D341Med (cell line): ENCODE measurements at places on chromosomes 1 and 21.

DNA sequence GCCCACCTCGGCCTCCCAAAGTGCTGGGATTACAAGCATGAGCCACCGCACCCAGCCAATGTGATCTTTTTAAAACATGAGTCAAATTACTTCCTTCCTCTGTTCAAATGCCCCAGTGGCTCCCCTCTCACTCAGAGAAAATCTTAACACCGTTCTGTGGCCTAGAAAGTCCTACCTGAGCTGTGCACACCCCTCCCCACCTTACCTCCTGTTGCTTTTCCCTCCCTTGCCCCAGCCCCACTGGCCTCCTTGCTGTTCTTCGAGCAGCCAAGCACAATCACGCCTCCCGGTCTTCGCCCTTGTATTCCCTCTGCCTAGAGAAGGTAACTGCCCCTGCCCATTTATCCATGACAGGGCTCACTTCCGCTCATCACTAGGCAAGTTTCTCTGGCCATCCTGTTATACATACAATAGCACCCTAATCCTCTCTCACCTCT, 62.6 kb upstream of the RPL11 start:
- DNase-seq, result no peak

GRCh38 chr21:16496609-16497008, 766.8 kb downstream of the USP25 start:
- no peak for DNase-seq

DNA sequence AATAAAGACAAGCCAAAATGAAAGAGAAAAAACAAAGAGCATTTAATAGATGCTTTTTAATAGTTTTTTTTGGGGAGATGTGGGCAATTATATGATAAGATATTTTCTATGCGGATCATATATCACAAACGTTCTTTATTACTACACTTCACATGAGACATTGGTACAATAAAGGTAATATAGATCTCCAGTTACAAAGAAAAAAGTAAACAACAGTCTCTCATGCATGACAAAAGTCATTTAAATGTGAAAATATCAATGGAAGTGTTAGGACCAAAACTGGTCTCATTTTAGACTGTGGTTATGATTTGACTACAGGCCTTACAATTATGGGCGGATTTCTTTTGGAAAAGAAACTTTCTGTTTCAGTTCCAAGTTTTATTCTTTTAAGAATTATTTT, 687.0 kb downstream of the ADGRL2 start:
- DNase-seq, result no peak

DNA sequence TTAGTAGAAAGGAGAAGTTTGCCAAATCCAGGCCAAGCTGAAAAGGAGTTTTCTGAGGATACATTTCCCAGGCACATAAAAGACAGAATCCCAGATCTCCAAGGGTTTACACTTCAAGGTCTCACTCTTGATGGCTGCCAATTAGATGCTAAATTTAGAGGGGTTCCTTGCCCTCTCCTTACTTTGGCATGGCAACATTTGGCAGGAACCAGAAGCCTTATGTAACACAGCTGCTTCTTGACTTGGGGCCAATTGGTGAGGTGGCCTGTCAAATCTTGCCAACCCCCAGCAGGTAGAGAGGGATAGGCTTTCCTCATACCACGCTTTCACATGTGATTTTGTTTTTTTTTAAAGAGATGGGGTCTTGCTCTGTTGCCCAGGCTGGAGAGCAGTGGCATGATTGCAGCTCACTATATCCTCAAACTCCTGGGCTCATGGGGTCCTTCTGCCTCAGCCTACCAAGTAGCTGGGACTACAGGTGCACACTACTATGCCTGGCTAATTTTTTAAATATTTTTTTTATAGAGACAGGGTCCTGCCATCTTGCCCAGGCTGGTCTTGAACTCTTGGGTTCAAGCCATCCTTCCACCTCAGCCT, 25.2 kb upstream of the NKAIN1 start:
- DNase-seq, result no peak

DNA sequence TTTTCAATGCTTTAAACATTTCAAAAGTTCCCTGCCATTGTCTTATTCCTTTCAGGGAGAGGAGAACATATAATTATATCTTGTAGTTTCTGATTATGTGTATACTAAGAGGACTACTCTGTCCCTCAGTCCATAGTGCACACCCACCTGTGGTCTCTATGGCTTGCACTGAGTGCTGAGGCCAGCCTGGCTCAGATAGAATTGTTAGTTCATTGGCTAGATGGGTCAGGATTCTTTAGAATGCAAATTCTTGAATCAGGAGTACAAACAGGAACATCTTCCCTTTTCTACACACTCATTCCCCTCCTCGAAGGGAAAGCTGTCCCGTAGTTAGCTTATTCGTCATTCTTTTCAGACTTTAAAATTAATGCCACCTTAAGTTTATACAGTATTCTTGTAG, 8.2 kb downstream of the BACH1 start:
- no peak for DNase-seq

- DNase-seq, result no peak
These were observed 49.9 kb upstream of the TRABD2B start for GRCh38 chr1:48047116-48047515.

DNA sequence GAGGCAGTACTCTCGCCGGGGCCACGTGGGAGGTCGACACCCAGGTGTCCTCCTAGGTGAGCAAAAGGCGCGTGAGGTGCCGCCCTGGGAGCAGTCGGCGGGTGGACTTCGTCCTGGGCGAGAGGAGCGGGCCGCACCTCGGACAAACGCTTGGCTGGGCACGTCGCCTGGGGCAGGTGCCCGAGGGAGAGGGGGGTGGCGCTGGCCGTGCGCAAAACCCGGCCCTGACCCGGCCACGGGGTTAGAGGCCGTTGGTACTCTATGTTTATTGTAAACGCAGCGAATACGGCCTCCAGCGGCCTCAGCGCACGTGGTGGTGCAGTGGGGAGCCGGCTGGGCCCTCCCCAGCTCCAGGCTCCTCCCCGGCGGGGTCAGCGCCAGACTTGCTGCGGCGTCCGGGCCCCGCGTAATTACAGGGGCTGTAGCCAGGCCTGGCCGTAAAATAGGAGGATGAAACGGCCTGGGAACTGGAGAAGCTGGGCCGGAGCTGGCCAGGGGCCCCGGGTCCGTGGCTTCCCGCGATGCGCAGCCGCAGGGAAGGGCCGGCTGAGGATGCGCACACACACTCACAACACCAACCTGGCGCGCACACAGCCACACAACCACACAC, 1.6 kb upstream of the EFNA1 start:
- peak; percentile 39 for DNase-seq

- DNase-seq, result no peak
These were observed 295.2 kb downstream of the DISC1 start for GRCh38 chr1:231921646-231922345.

GRCh38 chr21:45941717-45942546, 39.6 kb upstream of the COL6A1 start:
- peak; percentile 25 for DNase-seq

DNA sequence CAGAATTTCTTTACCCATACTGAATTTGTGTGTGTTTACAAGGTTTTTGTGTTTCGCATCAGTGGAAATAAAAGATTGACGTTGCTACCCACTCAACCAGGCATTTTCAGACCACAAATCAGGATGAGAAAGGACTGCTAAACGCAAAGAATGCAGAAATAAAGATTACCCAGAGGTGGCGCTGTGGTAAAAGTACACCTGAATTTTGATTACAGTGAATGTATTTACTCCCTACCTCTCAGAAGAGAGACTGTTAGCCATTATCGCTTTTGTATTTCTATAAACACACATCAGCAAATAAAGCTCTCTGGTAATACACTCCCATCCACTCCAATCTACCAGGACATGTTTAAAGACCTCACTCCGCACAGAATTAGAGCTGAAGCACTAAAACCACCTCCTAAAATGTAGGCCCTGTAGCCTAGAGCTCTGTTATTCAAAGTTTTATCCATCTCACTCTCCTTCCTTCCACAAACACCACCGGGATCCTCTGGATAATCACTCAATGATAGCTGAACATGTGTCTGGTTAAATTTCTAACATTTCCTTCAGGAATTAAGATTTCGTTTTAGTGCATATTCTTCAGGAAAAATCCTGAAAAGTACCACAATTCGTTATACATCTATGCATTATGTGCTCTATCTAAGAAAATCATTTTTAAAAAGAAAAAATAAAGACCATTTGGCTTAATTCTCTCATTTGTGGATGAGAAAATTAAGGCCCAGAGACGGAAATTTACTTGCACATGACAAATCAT, 2.5 kb upstream of the LMO4 start:
- peak; percentile 33 for DNase-seq

- DNase-seq, result no peak
These were observed 305.2 kb upstream of the FMN2 start for GRCh38 chr1:239786464-239786863.

- DNase-seq, result no peak
These were observed 21.1 kb upstream of the CDK18 start for GRCh38 chr1:205483372-205483771.

GRCh38 chr1:202133001-202133400, 10.3 kb downstream of the GPR37L1 start:
- no peak for DNase-seq

DNA sequence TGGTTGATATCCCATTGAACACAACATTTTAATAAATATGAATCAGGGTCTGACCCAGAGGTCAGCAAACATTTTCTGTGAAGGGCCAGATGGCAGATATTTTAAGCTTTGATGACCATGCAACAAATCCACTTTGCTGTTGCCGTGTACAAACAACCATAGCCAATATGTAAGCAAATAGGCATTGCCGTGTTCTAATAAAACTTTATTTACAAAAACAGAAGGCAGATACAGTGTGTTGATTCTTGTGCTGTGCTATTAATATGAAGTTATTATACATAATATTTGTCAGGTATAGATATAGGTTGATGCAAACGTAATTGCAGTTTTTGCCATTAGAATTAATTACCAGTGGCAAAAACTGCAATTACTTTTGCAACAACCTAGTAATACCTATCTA, 8.8 kb upstream of the XCL1 start:
- DNase-seq, result no peak

- no peak for DNase-seq
These were observed 45.4 kb downstream of the PLEKHA6 start for GRCh38 chr1:204314171-204314892.

DNA sequence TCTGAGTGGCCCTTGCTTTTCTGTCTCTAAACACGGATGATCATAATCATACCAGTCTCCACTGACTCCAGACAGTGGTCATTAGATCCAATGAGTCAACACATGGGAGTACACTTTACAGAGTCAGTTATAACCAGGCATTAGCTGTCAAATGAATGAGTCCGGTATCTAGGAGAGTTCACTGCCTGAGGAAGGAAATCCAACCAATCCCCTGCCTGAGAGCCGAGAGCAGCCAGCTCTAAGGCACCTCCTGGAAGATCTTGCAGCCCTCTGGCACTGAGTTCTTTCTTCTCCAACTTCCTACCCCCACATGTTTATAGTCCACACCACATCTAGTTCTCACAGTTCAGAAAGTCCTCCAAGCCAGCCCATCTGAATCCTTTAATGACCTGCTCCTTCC, 29.4 kb upstream of the RBM15 start:
- DNase-seq, result no peak

DNA sequence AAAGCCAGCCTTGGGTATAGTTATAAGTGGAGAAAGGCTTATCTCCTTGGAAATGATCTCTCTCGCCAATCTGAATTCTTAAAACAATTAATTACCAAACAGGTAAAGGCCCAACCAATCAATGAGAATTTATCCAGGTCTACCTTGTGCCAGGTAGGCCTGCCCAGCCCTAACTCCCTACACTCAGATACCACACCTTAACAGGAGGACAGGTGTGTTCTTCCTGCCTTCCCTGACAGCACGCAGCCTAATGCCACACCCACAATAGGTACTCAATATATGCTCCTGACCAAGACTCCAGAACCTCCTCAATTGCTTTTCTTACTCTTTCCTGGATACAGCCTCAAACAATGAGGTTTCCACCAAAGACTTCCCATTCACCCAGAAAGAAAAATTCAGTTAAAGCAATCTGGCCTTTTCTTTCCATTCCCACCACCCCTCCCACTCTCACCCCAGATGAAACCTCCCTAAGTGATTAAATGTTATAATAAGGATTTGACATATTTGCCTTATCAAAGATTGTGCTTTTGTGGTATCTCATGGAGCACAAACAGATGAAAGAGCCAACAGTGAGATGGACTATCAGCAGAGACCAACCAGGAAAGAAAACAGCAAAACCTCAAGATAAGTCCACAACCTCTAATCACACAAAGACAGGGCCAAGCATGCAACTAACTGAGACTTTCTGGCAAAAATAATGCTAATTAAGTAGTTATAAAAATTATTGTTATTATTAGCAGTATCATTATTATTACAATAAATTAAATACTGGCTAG, 25.6 kb downstream of the TRABD2B start:
- DNase-seq, result no peak

GRCh38 chr1:210624722-210625121, 296.0 kb downstream of the HHAT start:
- DNase-seq, result no peak

DNA sequence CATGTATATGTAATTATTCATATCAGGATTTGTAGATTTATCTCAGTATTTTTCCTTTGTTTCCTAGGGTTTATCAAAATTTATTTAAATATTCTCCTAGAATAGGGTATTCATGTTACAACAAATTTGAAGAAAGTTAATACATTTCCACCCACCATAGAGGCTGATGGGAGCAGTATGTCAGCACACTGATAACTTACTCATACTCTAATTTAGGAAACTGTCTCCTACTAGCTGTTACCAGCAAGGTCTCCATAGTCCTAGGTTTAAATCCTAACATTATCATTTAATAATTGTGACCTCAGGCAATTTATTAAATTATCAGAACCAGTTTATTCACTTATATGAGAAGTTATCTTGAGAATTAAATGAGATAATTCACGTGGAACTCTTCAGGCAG, 127.0 kb downstream of the USP25 start:
- no peak for DNase-seq
